ENCODE measurements at places on chromosomes 12 and 14.

DNA sequence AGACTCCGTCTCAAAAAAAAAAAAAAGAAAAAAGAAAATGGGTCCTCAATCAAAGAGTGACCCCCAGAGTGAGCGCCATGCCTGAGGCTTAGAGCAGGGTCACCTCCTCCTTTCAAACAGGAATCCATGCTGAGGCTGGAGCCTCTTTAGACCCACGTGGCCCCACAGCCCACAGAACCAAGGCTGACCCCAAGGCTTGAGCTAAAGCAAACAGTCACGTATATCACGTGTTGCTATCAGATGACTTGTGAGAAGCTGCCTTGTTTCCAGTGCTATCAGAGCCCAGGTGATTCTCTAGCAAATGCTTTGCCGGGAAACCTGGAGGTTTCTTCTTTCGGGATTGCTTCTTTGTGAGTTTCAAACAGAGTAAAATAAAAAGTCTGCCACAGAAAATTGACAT is 31.7 kb upstream of the DYNC1H1 start:
- DNase-seq = no peak

- no peak for DNase-seq
Measured at GRCh38 chr14:61544448-61545330, 150.6 kb upstream of the HIF1A start.

DNA sequence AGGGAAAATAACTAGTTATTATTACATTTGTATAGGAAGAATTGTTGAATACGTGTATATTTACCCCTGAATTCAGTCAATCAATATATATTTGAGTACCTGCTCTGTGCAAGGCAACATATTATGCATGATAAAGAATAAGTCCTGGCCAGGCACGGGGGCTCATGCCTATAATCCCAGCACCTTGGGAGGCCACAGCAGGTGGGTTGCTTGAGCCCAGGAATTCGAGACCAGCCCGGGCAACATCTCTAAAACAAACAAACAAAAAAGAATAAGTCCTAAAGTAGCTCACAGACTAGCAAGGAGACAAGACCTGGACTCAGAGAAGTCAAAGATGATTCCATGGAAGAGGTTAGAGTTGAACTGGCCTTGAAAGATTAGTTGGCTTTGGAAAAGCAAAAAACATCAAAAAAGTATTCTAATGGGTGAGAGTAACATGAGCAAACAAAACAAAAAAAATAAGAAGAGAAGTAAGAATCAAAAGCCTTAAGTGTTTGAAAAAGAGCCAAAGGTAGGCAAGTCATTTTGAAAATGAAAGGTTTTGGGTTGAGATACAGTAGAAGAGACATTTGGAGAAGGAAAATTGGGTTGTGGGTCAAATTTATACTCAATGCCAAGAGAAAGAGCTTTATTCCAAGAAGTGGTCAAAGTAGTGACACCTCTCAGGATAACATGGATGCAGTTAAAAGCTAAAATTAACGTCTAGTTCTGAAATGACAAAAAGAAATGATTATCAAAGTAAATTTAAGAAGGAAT is 115.2 kb upstream of the BCAT1 start:
- no peak for DNase-seq

- no peak for DNase-seq
Measured at GRCh38 chr12:6096527-6096926, 27.9 kb downstream of the VWF start.

DNA sequence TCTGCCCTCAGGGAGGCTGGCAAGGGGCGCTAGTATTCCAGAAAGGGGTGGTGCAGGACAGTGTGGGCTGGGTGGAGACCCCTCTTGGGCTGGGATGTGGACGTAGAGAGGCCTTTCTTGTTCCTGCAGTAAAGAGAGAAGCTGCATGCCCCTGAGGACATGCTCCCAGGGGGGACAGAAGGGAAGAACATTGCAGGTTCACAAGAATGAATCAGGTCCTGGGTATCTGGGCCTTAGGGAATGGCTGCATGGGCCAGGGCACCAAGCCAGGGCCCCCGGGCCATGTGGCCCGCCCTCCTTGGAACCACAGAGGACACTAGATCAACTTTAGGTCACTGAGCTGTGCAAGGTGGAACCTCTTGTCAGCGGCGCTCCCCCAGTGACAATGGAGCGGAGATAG is 51.8 kb downstream of the ZNF664 start:
- no peak for DNase-seq

DNA sequence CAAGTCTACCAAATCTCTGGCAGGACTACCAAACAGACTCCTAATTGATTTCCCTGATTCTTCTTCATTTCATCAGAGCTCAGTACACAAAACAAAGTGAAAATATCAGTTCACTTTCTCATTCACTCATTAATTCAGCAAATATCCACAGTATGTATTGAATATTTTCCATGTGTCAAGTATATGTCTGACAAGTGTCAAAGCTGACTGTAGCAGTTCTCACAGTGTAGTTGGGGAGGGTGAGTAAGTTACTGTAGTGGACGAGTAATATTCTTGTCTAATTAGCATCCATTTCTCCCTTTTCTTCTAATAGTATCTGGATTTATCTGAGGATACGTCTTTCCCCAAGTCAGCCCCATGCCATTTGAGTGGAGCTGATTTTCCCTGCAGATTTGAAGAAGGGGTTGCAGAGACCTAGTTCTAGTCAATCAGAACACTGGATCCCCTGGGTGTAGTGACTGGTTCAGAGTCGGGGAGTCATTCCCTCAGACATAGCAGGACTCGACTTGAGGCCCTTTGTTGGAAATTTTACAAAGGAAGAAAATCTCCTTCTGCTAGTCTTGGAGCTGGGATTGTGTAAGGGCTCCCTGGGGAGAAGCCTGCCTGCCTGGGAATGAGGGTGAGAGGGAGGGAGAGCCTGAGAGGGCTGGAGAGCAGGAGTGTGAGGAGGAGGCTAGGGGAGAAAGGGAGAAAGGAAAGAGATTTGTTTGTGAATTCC is 51.4 kb downstream of the GRIP1 start:
- no peak for DNase-seq

GRCh38 chr12:23140710-23141109 is 515.7 kb downstream of the ETNK1 start:
- no peak for DNase-seq

- no peak for DNase-seq
Measured at GRCh38 chr12:56995930-56996496, 10.3 kb downstream of the ZBTB39 start.

DNA sequence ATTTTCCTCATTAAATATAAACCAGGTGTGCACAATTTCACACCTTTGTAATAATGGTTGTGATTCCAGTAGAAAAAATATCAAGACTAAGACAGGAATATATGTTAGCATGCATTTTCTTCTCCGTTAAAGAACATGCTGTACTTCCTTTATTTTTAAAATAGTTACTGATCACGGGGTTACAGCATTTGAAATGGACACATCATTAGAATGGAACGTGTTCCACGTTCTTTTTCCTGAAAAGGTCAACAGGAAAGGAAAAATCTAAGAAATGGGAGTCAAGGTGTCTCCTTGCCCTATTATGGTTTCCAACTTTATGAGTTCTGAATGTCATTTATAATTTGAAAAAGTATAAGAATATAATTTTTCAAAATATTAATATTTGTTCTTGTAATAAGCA is 1325.7 kb downstream of the SLC16A7 start:
- DNase-seq = no peak

DNA sequence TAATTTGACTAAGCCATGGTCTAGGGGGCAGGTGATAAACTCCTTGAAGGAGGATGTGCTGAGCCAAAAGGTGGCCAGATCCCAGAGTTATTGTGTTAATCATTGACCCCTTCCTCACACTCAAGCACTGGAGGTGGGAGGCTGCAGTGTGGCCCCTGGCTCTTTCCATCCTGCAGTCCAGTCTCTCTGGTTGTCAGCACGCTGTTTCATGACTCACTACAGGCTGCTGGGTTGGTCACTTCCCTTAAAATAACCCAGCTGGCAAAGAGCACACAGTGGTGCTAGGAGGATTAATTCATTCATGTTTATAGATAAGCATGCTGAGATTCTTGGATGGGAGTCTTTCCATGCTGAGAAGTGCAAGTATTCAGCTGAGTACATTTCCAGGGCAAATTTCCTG is 228.9 kb downstream of the ANO2 start:
- DNase-seq = no peak

GRCh38 chr12:95790033-95790916 is at the start of gene NTN4:
Gene NTN4, minus strand, starts transcription at chr12:95790764. Its CDS starts 455 bp downstream, at chr12:95790309.
- DNase-seq = peak; percentile 31

DNA sequence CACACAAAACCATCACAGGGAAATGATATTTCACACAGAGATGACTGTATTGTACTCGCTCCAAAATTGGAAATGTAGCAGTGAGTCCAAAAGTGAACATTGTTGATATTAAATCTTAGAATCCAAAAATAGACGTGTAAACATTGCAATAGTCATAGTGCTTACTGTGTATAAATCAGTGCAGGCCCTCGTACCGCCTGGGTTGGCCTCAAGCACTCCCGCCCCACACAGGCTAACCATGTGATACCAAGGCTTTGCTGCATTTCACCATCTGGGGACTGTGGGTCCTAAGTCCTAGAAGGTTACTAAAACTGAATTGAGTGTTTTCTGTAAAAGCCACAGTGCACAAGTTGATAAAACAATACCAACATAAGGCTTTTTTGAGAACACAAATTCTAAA is 107.3 kb downstream of the PPP2R5E start:
- no peak for DNase-seq

DNA sequence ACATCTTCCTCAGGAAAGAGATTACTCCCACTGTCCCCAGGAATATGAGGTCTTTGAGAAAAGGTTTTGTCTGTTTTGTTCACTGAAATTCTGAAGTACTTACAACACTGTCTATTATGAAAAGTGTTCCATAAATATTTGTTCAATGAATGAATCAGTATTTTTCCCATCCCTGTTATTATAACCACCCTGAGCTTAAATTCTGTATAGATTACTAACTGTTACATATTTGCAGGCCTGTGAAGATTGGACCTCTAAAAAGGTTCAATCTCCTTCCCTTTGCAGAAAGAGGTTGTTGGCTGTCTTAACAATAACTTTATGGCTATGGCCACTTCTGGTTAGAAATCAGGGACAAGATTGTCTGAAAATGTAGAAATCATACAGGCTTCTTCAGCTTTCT is 174.5 kb upstream of the NPAS3 start:
- DNase-seq = no peak

DNA sequence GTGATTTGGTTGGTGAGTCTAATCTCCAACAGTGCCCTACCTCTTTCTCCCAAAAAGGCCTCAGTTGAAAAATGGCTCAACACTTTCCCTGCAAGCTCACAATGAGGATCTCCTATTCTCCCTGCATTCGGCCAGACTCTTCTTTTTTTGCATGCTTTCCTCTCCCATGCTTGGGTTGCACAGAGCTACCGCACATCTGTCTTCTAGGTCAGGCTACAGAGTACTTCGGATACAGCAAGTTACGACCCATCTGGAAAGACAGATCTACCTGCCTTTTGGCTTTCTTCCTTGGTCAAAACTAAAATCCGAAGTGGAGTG is 305 bp upstream of the SLC16A7 start:
- DNase-seq = no peak

DNA sequence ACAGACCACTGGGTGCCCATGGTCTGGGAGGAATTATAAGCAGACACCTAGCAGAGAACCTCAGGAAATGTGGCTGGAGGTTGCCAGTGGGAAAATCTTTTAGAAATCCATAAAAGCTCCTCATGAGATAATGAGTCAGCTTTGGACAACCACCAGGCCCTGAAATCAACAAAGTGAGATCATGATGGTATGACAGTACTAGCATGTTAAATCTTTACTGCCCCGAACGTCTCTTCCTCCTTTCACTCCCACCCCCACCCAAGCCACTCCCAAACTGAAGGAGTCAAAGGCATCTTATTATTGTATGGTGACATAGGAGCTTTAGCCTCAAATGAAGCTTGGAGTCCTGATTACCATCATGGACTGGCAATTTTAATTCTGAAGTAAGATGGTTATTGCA is 240.0 kb downstream of the DIO2 start:
- DNase-seq = no peak

DNA sequence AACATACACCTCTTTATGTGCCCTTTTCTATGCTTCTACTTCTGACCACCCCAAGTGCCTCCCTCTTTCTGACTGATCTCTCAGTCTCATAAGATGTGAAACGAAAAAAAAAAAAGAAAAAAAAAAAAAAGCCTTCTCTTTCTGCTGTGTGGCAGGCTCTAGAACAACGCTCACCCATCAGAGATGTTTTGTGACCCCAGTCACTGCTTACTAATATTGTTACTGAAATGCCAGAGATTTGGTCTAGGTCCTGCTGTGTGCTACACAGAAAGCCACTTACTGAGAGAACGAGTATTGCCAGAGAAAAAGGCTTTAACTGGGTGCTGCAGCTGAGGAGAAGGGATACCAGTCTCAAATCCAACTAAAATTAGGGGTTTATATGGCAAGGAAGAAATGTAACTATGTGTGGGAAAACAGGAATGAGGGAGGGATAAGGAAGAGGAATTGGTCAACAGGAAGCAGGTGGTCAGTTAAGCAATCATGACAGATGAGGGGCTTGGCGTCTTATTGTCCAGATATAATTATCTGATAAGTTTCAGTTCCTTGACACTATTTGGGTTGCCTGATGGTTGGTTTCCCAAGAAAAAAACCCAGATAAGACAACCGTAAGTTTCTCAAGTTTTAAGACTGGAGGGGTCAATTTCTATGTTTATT is 149.0 kb downstream of the NAV3 start:
- DNase-seq = no peak

DNA sequence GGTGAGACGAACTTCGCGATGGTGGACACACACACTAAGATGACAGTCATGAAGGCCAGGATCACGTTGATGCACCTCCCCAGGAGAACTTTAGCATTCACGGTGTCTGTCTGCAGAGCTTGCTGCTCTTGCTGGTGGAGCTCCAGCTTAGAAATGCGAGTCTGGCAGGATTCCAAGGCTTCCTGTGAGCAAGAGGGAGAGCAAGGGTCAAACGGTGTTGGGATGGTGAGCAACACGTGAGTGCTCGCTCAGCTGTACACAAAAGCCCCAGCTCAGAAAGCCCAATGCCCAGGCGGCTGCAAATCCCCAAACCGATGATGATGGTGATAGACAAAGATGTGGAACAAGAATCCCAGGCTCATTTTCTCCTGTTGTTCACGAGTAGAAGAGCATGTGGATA is 78.8 kb downstream of the TMCC3 start:
- no peak for DNase-seq

DNA sequence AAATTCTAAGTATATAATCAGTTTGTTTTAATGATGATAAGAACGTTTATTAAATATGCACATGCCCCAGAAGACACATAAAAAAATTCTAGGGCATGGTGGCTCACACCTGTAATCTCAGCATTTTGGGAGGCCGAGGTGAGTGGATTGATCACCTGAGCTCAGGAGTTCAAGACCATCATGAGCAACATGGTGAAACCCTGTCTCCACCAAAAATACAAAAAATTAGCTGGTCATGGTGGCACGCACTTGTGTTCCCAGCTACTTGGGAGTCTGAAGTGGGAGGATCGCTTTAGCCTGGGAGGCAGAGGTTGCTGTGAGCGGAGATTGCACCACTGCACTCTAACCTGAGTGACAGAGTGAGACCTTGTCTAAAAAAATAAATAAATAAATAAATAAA is 4.0 kb downstream of the CD69 start:
- no peak for DNase-seq

- peak; percentile 85 for DNase-seq
Measured at GRCh38 chr12:538731-539539, 79.2 kb downstream of the B4GALNT3 start.

- DNase-seq = no peak
Measured at GRCh38 chr12:45966486-45966885, 23.9 kb downstream of the SCAF11 start.

- DNase-seq = no peak
Measured at GRCh38 chr14:74614508-74615495, 2.8 kb upstream of the LTBP2 start.
